Effector CD4-positive, alpha-beta T cell (primary cell): ENCODE measurements at places on chromosomes 2 and 18.

DNA sequence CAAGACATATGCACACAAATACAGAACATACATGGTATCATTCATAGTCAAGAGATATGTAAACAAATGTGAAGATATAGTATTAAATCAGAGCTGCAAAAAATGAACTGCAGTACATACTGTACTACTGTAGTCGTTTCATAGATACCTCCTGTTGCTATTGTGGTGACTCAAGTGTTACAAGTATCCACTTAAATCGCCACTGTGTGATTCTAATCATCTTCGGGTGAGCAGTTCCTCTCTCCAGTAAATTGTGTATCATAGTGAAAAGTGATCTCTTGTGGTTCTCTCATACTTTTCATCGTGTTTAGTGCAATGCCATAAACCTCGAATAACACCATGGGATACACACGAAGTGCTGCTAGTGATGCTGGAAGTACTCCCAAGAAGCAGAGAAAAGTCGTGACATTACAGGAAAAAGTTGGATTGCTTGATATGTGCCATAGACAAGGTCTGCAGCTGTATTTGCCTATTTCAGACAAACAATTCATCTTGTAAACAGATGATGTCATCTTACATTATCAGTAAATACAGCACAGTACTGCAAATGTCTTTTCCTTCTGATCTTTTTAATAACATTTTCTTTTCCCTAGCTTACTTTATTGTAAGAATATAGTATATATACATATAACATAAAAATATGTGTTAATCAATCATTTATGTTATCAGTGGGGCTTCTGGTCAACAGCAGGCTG lies 222.2 kb downstream of the BCL11A start:
- no peak for DNase-seq

GRCh38 chr2:95023222-95023597 lies 2.3 kb upstream of the MAL start:
- peak; percentile 55 for DNase-seq

DNA sequence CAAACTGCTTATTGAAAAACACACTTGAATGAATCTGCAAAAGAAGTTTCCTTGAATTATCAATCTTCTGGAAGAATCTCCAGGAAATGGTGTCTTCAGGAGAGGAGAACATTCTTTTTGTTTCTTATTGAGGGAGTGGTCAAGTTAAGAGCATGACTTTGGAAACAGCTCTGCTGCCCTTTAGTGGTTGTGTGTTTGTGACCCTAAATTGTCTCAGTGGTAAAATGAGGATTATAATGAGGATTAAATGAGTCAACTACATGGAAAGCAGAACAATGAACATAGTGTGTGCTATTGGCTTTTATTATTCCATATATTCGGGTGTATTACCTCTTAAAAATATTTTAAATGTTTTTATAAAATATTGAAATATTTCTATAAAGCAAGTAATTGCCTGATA lies 44.8 kb upstream of the TANC1 start:
- no peak for DNase-seq

GRCh38 chr2:150109912-150110311 lies 377.6 kb downstream of the RND3 start:
- no peak for DNase-seq

GRCh38 chr18:22342625-22343024 lies 75.1 kb downstream of the CTAGE1 start:
- no peak for DNase-seq

GRCh38 chr2:226772389-226773179 lies 27.0 kb downstream of the IRS1 start:
- no peak for DNase-seq

- DNase-seq, result no peak
Observed at GRCh38 chr18:77762642-77763041, 513.0 kb downstream of the GALR1 start.

DNA sequence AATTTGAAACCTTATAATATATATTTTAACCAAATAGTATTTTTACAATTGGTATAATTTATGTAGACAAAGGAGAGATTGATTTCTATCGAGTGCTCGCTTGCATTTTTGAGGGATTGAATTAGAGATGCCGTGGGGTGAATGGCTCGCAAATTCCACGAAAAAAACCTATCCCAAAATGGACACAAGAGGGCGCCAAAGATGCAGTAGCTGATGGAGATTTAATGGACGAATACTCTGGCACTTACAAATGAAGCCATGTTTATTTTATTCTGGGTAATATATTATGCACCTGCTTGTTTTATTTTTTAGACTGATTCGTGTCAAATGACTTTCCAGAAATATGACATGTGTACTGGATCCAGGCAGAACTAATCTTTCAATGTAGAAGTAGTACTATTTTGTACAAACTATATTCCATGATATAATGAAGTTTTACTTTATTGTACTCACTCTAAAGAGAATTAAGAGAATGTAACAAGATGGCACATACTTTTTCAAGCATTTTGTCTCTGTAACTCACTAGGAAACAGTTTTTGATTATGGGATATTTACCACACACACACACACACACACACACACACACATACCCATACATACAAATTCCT lies 505.4 kb downstream of the PLCL1 start:
- peak; percentile 43 for DNase-seq

GRCh38 chr18:50312296-50313030 lies 25.0 kb upstream of the CXXC1 start:
- DNase-seq, result no peak

DNA sequence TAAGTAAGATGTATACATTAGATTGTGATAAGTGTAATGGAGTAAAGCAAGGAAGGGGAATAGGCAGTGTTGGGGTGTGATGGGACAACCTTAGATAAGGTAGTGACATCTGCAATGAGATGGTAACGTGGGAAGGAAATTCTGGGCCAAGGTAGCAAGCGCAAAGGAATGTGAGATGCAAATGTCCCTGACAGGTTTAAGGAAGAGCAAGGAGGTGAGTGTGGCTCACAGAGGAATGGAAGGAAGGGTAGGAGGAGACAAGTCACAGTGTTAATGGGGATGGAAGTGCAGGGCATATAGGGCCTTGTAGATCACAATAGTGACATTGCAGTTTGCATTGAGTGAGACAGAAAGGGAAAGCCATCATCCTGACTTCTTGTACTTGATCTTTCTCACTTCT lies 170.9 kb upstream of the FAM98A start:
- DNase-seq, result no peak

GRCh38 chr2:182368446-182368845 lies 58.4 kb downstream of the PDE1A start:
- DNase-seq, result no peak

GRCh38 chr2:112433932-112434730 lies 686 bp upstream of the RGPD8 start:
- DNase-seq, result no peak

DNA sequence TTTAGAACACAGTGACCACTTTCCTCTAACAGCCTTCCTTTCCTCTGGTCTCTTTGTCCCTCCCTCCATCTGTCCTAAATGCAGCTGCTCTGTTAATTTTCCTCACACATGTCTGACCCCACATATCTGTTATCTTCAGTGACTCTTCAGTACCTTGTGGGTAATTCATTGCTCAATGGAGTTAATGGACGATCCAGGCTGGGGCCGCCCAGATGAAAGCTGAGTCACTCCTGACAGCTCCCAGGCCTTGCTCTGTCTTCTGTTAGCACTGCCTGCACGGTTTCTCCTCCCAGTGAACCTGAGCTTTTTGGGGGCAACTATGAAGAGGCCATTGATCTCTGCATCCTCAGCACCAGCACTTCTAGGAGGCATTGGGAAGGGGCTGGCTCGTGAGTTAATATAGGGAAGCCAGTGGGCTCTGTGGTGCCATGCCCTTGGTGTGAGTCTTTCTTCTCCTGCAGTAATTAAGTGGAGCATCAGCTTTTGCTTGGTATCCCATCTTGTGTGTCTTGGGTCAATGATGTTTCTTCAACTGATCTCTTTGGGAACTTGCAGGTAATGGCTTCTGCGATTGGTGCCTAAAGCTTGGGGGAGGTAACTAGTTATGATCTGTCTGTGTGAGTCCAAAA lies 67.3 kb downstream of the SNORC start:
- no peak for DNase-seq

DNA sequence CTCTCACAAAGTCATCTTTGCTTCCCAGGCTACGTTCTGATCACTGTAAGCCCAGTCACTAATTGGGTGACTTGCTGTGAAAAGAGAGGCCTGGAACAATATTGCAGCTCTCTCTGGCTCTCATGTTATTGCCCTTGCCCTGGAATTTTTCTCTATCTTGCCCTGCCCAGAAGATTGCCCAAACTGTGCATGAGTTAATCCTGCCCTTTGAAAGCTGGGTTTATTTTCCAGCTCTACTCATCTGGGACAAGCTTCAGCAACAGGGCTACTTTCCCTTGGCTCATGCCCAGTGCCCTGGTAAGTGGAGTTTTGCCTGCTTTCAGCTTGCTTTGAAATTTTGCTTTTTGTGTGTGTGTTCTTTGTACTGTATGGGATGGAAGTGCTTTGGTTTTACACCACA lies 6.9 kb upstream of the EHBP1 start:
- no peak for DNase-seq

DNA sequence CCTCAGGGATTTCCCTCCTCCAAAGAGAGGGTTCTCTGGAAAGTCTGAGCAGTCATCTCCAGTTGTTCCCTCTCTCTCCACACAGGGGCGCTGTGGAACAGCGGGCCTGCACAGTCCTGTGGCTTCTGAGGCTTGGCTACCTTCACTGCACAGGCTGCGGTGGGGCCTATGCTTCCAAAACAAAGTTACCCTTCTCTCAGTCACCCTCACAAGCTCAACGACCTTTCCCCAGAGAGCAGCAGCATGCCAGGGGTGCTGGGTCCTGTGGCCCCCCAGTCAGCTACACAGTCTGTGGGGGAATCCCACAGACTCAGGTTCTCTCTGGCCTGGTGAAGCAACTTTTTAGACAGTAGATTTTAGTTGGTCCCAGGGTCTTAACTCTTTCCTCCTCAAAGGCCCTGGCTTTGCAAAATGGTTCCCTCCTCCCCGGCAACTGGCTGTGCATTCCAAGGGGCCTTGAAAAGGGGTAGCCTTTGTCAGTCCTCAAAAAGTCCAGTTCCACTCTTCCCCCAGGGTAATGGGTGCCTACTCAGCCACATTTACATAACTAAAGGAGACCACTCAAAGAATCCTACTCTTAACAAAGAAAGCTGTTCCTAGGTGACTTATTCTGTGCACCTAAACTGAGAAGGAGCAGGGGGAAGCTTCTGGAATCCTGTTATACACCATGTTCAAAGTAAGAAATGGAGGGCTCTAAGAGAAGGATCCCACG lies 14.9 kb downstream of the B3GNT7 start:
- DNase-seq, result no peak

- DNase-seq, result no peak
Observed at GRCh38 chr2:187549951-187550555, 4.2 kb downstream of the TFPI start.

GRCh38 chr2:160252278-160252887 lies 52.3 kb upstream of the ITGB6 start:
- no peak for DNase-seq

GRCh38 chr2:102487761-102488462 lies 14.9 kb downstream of the SLC9A4 start:
- no peak for DNase-seq

DNA sequence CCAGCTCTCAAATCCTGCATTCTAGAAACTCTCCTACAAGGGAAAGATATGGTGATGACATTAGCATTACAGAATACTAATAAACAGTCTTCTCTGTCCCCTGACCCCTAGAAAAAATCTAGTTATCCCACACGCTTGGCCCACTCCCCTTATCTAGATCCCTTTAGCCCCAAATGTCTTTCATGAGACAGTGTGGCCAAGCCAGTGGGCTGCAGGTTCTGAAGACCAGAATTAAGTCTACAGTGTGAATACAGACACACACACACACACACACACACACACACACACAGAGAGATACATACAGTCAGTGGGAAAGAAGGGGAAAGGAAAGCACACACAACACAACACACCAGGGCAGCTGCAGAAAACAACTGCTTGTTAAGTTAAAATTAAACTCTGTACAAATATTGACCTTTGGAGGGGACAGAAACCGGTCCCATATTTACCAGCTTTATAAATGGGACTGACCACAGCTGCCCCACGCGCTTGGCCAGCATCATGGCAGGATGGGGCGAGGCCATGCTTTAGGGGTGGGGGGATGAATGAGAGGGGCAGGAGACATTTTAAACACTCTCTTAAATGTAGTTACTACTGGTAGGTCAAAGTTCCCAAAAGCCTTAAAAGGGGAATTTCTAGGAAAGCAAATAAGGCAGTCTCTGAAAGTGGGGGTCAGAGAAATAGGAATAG lies 49.1 kb downstream of the NHEJ1 start:
- no peak for DNase-seq

- DNase-seq, result no peak
Observed at GRCh38 chr2:14257801-14258507, 374.6 kb upstream of the LRATD1 start.

DNA sequence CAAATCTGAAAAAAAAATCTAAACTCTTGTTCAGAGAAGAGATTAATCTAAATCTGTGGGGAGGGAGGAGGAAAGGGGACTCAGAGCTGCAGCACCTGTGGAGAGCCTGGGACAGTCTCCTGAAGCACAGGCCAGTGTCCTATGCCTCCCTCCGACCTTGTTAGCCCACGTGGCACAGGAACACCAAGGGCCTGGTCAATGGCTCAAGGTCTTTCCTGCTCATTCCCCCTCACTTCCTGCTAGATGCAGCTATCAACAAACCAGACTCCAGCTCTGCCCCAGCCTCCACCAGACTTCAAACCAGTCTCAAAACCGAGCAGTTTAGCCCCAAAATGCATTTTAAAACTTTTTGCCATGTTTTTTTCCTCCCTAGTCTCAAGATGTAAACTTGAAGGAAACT lies 20.1 kb upstream of the SULT1C3 start:
- DNase-seq, result no peak
